Lung (tissue), 17 donors: ENCODE measurements at places on chromosomes 13 and 19.
A peak's percentile ranks its signal among the peaks of the same experiment; 100 is the strongest.

DNA sequence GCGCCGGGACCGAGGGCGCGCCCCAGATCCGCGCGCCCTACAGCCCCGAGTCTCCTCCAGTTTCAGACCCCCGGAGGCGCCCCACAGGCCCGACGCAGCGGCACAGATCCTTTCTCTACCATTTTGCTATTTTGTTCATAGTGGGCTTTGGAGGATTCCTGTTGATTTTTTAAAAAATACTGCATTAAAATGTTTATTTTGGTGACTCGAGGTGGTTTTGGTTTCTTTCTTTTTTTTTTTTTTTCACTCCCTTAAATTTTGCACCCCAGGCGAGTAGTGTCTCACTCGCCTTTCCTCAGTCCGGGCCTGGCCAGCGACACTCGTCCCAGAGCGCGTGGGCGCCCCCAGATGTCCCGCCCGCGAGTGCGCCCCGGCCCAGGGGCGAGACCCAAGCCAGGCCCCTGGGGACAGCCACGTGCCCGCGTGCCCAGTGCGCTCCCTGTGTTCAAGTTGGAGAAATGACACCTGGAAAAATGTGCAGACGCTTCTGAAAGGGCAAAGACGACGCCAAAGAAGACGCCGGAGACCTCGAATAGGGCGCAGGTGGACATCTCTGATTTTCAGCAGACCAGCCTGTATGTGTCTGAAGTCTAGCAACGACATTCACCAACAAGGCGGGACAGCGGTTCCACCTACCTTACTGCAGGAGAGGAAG lies 471 bp upstream of the INSR start:
- peak; percentile 72 for DNase-seq

GRCh38 chr19:3546119-3546518 lies 7.1 kb downstream of the TEKTIP1 start:
- no peak for DNase-seq

GRCh38 chr13:46149272-46150133 lies 32.5 kb downstream of the LCP1 start:
- DNase-seq, result no peak

GRCh38 chr13:26623125-26623524 lies 65.6 kb downstream of the WASF3 start:
- no peak for DNase-seq

- DNase-seq, result peak; percentile 20
Measured at GRCh38 chr19:17718550-17718946, 732 bp upstream of the MAP1S start.

- DNase-seq, result no peak
Measured at GRCh38 chr13:29319451-29319850, 276.0 kb downstream of the SLC7A1 start.

- no peak for DNase-seq
Measured at GRCh38 chr19:54201980-54202379, 1.3 kb downstream of the RPS9 start.
